Smooth muscle cell of the brain vasculature (primary cell): ENCODE measurements at places on chromosomes 5 and 9.

DNA sequence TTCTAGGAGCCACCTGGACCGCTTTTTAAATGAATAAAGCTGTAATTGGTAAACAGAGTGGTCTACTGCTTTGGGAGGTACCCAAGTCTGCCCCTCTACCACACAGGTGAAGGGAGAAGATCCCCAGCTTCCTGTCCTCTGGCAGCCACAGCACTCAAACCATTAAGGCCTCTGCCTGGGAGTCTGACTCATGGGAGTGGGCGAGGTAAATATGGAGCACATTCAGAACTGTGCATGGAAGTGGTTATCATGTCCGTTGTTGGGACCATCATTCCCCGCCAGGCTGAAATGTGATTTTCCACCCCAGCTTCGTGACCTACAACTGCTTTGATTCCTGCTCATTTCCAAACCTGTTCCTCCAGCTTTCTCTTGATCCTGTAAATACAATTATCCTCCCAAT, 59.5 kb upstream of the ALDH1B1 start:
- no peak for DNase-seq

DNA sequence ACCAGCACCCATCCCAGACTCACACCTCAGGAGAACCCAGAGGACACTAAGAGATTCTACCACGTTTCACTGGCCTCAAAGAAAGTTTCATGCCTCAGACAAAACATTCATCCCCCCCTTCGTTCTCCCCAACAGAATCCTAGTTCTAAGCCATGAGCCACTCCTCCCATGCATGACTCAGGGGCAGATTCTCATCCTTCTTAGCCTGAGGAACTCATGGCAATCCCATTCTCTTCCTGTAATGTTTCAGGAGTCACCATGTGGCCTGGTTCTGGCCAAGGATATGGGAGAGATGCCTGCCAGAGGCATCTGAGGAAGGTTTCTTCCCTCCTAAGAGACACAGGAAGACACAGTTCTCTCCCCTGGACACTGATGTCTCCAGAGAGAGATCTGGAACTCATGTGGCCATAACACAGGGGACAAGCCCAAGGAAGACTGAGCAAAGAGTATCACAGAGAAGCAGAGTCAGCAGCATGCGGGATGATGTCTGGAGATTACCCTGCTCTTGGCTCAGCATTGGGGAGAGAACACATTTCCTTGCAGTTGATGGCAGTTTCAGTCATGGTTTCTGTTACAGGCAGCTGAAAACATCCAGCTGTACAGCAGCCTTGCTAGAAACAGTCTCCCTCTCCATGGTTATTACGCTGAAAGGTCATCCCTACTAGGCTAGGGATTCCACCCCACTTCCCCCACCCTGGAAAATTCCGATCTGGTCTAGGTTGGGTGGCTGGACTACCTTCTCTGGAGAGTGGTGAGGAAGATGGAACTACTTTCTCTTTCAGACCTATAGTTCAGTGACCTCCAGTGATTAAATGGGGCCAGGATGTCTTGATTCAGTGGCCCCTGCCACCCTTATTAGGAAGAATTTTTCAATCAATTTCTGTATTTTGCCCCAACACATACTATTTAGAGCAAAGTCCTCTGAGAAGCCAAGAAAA, 115.4 kb downstream of the ZNF608 start:
- no peak for DNase-seq

- DNase-seq = no peak
These were observed 298.0 kb downstream of the SPOCK1 start for GRCh38 chr5:137200906-137201700.

GRCh38 chr5:75622564-75622963, 11.3 kb downstream of the ANKDD1B start:
- DNase-seq = no peak

DNA sequence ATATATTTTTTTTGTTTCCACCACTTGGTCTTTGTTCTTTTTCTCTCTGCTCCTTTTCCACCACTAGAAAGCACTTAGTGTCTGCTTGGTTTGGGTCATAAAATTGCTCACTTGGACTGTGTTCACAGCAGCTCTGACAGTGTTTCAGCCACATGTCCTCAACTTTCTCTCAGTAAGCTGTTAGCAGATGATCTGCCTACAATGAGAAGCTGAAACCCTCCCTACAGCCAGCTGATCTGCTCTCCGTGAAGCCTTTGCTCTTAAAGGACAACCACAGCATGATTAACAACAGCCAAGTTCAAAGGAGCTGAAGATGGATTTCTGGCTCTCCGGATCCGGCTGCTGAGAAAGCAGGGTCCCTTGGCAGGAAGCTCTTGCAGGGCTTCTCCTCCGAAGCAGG, 31.6 kb downstream of the PRLR start:
- peak; percentile 24 for DNase-seq

DNA sequence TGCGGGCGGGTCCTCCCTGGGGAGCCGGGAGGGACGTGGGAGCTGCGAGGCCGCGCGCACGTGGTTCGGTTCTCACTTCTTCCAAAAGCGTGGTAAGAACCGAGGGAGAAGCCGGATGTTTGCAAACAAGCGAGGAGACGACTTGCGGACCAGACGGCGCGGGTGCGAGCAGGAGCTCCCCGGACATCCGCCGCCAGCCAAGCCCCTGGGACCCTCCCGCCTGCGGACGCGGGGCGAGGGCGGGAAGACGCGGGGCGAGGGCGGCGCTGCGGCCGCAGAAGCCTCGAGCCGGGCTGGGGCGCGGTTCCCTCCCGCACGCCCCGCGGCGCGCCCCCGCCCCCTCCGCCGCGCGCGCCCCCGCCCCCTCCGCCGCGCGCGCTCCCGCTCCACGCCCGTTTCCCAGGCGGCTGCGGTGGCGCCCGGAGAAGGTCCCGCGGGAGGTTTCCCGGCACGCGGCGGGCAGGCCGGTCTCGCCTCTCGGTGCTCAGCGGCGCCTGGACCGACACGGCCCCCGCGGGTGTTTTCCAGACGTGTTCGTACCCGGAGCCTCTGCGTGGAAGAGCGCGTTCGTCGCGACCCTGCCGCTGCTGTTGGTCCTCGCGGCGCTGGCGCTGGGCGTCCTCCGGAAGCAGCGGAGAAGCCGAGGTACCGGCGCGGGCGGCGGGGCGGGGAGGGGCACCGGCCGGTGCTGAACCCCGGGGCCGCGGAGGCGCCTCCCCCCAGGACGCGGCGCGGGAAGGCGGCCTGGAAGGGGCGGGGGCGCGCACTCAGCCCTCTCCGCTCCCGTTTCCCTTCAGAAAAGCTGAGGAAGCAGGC, 12.8 kb downstream of the BTNL9 start:
- no peak for DNase-seq

GRCh38 chr9:77507212-77507961, 140.7 kb downstream of the GNA14 start:
- no peak for DNase-seq

DNA sequence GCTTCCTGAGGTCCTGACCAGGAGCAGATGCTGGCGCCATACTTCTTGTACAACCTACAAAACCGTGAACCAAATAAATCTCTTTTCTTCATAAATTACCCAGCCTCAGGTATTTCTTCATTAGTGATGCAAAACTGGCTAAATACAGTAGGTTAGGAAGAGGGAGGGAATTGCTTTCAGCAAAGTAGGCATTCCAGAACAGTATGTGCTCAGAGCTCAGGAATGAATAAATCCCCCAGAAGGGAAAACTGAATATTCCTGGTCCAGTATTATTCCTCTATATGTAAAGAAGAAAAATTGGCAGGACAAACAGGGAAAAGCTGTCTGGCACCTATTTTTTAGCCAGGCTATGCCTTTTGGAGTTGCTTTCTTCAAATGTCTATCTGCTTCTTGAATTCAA, 577.1 kb downstream of the PSAT1 start:
- no peak for DNase-seq

GRCh38 chr5:43274435-43275114, 38.6 kb downstream of the HMGCS1 start:
- no peak for DNase-seq

DNA sequence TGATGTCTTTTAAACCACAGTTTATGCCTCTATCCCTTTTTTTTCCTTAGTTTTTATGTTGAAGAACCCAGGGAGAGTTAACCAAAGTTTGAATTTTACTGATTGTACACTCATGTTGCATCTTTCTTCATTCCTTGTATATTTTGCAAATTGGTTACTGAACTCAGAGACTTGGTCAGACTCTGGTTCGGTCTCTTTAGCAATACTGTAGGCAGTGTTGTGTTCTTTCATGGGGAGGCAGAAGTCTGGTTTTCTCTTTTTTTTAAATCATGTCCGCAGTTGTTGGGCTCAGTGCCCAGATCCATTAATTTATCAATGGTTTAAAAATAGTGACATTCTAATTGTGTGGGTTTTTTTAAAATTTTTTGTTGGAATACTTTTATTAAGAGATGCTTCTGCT, 23.4 kb downstream of the UBE2R2 start:
- DNase-seq = no peak

DNA sequence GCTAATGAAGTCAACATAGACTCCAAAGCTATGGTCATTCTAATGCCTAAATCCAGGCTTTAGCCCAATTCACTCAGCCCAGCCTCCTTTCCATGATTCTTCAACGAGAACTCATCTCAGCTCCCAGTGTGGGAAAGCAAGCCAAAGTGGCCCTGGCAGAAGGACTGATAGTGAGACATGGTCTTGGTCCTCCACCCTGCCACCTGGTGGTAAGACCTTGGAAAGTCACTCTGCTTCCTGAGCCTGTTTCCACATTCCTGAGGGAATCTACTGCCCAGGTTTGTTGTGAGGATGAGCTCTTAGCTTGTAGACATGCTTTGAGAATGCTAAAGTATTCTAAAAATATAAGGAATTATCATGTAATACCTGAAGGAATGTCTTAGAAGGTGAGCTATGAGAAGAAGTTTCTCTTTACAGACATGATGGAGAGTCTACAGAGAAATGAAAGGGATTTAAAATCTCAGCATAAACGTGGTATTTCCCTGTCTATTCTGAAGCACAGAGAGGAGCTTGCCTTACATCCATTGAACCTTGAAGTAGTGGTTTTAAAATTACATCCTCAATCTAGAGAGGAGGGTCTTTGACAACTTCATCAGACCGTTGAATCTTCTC, 173.5 kb downstream of the TRIM32 start:
- DNase-seq = peak; percentile 9
